ENCODE measurements at places on chromosomes 3 and 15.

GRCh38 chr15:64343222-64343621 lies 12.8 kb downstream of the CSNK1G1 start:
- DNase-seq, result no peak

- no peak for DNase-seq
Observed at GRCh38 chr3:154783061-154783460, 297.1 kb upstream of the MME start.

GRCh38 chr15:65101891-65102708 lies 12.9 kb downstream of the UBAP1L start:
- no peak for DNase-seq

- DNase-seq, result no peak
Observed at GRCh38 chr3:123028233-123028828, 768 bp upstream of the SEMA5B start.

- DNase-seq, result no peak
Observed at GRCh38 chr15:31262901-31263671, 63.5 kb upstream of the KLF13 start.

DNA sequence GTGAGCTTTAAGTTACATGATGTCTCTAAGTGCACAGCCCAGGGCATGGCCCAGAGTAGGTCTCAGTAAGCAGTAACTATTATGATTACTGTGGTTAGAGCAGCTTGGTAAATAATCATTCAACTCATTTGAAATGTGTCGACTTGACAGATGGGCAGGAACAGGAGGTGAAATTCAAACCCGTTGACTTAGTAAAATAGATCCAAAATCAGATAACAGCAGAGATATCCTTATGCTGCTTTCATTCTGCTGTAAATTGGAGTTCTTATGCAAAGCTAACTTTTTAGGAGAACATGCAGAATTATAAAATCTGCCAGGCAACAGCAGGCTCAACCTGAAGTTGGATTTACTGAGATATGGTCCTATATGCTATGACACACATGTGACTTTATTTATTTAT lies 118.7 kb upstream of the KLHL25 start:
- DNase-seq, result no peak

Measured in NK-92 treated with Interleukin-12 subunit alpha and Interleukin-12 subunit beta, amount 100 ng/mL, for 24 hours (cell line).